NCI-H226 (cell line): ENCODE measurements at places on chromosomes 7 and 10.

DNA sequence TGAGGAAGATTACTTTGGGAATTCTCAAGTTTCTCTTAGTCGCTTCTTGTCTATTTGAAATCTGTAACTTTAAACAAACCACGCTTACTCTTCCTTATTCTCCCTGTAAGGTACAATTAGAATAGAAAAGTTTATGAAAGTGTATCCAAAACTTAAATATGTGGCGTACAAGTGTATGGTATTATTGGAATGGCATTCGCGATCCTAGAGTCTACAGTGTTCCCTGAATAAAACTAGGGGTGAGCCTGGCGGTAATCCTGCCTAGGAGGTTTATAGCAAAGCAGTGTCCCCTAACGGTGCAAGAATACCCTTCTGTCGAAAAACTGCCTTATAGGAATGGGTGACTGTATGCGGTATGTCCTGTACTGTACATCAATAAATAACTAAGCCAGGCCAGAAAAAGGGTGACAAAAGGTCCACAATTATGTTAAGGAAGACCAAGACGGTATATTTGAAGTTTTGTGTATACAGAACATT is 1.2 kb downstream of the TASOR2 start:
- no peak for DNase-seq

GRCh38 chr7:77327067-77327931 is 88.8 kb downstream of the GSAP start:
- peak; percentile 96 for DNase-seq

GRCh38 chr7:158133515-158134271 is 453.9 kb downstream of the PTPRN2 start:
- DNase-seq: no peak

GRCh38 chr10:48725708-48726107 is 41.0 kb downstream of the WDFY4 start:
- DNase-seq: no peak

DNA sequence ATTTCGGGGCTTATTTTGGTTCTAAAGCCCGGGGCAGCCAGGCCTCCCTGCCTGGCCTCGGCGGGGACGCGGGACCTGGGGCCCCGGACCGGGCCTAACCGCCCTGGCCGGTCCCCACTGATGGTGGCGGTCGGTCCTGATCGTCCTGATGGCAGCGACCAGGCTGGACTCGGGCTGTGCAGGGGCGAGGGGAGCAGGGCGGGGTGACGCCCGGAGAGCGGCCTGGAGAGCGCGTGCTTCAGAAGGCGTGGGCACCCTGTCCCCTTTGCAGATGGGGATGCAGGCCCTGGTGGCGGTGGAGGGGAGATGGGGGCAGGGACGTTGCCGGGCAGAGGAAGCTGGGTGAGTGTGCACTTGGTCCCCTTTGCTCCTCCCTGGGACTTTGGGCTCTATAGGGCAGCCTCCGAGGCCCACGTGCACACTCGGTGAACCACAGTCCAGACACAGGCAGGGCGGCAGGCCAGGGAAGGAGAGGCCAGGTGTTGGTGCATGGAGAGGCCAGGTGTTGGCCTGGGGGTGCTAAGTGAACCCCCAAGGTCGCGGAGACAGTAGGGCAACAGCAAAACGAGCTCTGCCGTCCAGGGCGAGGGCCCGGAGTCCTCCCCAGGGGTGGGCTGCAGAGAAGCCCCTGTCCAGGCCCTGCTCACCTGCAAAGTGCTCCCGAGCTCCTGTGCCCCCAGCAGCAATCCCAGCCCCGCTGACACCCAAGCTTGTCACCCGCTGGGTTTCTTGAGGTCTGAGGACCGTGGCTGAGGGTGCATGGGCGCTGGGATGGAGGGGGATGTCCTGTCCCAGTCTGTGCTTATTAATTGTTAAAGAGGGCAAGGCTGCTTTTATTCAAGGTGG is 42.4 kb upstream of the FAM20C start:
- no peak for DNase-seq

GRCh38 chr10:30573721-30574431 is 55.7 kb downstream of the LYZL2 start:
- no peak for DNase-seq

- DNase-seq: peak; percentile 42
Observed at GRCh38 chr10:109924967-109925620, 1.8 kb upstream of the XPNPEP1 start.
